T follicular helper cell (primary cell): ENCODE measurements at places on chromosomes 7 and 10.

GRCh38 chr7:127976056-127976737, 55.0 kb downstream of the LRRC4 start:
- no peak for DNase-seq

DNA sequence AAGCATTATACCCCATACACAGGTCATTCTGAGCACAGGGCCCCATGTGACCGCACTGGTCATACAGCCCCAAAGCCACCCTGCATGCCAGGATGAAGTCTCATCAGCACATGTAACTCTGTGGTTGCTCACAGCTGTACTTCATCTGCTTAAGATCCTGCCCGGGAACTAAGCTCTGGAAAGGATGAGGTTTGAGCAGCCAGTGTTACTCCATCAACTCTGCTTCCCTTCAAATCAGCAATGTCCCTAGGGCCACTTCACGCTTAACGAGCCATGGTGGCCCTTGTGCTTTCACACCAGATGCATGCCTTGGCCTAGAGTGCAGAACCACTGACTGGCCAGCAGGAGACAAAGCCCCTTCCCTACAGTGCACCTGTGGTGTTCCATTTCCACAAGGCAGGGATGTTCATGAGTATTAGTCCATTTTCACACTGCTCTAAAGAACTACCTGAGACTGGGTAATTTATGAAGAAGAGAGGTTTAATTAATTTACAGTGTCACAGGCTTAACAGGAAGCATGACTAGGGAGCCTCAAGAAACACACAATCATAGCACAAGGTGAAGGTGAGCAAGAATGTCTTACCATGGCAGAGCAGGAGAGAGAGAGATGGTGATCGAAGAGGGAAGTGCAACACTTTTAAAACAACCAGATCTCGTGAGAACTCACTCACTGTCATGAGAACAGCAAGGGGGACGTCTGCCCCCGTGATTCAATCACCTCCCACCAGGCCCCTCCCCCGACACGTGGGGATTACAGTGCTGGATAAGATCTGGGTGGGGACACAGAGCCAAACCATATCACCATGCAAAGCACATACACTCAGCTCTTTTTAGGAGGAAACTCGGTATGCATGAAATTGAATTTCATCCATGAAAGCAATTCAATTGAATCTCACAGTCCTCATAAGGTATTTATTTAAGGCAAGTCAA, 149.0 kb upstream of the CDCA7L start:
- DNase-seq = no peak

GRCh38 chr7:27958933-27959548, 219.1 kb downstream of the TAX1BP1 start:
- no peak for DNase-seq

DNA sequence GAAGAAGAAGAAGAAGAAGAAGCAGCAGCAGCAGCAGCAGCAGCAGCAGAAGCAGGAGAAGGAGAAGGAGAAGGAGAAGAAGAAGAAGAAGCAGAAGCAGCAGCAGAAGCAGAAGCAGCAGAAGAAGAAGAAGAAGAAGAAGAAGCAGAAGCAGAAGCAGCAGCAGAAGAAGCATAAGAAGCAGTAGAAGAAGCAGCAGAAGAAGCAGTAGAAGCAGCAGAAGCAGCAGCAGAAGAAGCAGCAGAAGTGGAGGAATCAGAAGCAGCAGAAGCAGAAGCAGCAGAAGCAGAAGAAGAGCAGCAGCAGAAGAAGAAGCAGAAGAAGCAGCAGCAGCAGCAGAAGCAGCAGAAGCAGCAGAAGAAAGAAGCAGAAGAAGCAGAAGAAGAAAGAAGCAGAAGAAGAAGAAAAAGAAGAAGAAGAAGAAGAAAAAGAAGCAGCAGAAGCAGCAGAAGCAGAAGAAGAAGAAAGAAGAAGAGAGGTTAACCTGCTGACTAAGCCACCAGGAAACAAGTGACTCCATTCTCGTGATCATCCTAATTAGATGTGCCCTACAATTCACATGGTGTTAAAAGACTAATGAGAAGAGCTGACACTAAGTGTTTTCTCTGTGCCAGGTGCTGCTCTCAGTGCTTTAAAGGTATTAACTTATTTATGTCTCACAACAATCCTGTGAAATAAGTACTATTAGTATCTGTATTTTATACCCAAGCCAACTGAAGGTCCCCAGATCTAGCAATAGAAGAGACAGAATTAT, 11.6 kb downstream of the CDNF start:
- DNase-seq = no peak

GRCh38 chr7:106959753-106960152, 84.8 kb upstream of the PRKAR2B start:
- no peak for DNase-seq

GRCh38 chr7:74003621-74004020, 24.4 kb upstream of the ELN start:
- no peak for DNase-seq

GRCh38 chr7:84949501-84949900, 237.4 kb downstream of the SEMA3D start:
- no peak for DNase-seq

DNA sequence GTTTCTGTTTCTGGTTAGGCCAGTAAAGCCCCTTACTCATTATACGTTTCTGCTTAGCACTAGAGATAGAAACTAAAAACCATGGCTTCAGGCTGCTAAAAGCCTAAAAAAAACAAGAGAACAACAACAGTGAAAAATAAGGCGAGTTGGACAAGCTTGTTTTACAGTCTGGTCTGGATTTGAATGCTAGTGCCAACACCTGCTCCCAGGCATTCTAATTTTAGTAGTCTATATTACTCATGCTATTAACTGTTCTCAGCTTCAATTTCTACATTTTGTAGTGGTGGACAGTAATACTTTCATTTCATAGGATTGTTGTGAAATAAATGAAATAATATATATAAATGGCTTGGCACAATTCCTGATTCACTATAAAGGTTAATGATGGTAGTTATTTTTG, 108.5 kb downstream of the HBP1 start:
- no peak for DNase-seq

- no peak for DNase-seq
Measured at GRCh38 chr7:42734568-42734967, 177.3 kb downstream of the C7orf25 start.

- DNase-seq = no peak
Measured at GRCh38 chr7:125382401-125382800, 452.8 kb upstream of the POT1 start.

DNA sequence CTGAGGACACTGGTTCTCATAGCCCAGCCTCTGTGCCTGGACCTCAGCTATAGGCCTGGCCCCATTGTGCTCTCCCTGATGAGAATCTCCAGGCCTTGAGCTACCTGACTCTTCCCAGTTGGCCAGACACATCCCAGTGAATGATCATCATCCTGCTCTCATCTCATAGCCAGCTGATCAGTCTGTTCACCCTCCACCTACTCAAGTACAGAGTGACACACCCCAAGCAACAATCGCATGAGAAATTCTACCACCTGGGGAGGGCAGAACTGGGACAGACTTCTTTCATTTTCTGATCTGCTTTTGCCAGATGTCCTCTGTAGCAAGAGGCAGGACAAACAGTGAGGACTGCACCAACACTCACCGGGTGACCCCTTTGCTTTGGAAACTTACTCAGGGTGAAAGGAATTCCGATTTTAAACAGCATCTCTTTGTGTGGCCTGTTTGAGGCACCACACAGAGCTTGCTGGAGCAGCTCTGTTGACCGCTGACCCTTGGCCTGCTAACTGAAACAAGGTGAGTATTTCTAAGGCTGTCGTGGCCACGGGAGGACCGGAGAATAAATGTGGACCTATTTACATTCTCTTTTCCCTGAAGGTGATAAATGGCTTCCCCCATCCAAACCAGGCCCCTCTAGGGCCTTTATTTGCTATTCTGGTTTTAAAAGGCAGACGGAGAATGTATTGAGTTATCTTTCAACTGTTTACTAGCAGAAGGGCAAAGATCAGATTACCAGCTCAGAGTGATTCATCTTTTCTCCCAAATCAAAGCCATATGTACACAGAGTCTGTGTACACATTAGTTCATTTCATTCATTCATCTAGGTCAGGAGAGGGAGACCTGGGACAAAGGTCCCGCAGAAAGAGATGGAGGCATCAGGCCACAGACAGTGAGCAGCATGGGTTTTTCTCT, 181.4 kb upstream of the TNS3 start:
- no peak for DNase-seq

- no peak for DNase-seq
Measured at GRCh38 chr10:92813979-92814378, 34.3 kb upstream of the EXOC6 start.

- no peak for DNase-seq
Measured at GRCh38 chr10:22459496-22459895, 114.2 kb downstream of the SPAG6 start.

- no peak for DNase-seq
Measured at GRCh38 chr10:113849946-113850345, 3.9 kb downstream of the DCLRE1A start.

- no peak for DNase-seq
Measured at GRCh38 chr10:27481486-27481885, 22.6 kb upstream of the RAB18 start.

- no peak for DNase-seq
Measured at GRCh38 chr7:30102281-30102680, 32.5 kb upstream of the MTURN start.
